ENCODE measurements at places on chromosomes 11 and 22.

GRCh38 chr11:5727691-5728090 is 8.6 kb upstream of the OR56B1 start:
- DNase-seq: no peak

- DNase-seq: peak; percentile 36
Measured at GRCh38 chr22:28231441-28231840, 312.4 kb upstream of the PITPNB start.

DNA sequence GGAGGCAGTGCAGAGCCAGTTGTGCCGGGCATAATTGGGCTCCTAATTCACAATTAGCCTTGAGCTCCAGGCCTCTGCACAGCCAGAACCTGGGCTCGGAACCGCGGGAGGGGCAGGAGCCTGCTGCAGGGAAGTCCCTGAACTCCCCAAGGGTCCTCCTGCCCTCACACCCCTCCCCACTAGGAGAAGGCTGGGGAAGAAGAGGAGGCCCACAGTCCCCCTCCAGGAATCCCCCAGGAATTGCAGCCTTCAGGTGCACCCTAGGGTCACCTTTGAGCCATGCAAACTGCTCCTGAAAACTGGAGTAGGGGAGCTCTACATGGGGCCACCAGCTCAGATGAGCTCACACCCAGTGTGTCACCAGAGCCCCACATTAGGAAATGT is 93.8 kb upstream of the LMO1 start:
- no peak for DNase-seq

- no peak for DNase-seq
Measured at GRCh38 chr11:27717377-27717776, 17.1 kb upstream of the BDNF start.

GRCh38 chr22:39349967-39350726 is at the start of gene SYNGR1:
SYNGR1 (plus strand) TSS chr22:39349991; CDS start chr22:39350011, 20 bp downstream.
- peak; percentile 18 for DNase-seq

- DNase-seq: no peak
Measured at GRCh38 chr11:32072872-32073643, 17.8 kb upstream of the RCN1 start.

GRCh38 chr22:50674606-50675552 is 2.3 kb downstream of the SHANK3 start:
- DNase-seq: peak; percentile 80

DNA sequence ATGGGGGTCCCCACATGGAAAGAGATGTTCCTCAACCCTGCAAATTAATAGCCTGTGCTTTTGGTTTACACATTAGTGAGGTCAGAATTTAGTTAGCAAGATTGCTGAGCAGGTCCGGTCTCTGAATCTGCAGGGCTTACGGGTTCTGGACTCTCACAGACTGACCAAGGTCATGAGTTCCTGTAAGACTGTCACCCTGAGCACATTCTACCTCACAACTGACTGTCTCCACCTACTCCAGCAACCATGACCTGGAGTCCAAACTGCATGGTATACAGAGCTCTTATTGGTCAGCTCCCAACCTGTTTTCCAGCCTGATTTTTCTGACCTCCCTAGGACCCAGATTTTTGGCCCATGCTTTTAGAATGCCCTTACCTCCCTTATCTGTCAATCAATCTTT is 28.2 kb downstream of the DKK3 start:
- DNase-seq: no peak

GRCh38 chr22:41094041-41094593 is 1.7 kb downstream of the EP300 start:
- DNase-seq: no peak

GRCh38 chr11:65496304-65497140 is 2.3 kb upstream of the MALAT1 start:
- DNase-seq: peak; percentile 55

- DNase-seq: no peak
Measured at GRCh38 chr11:96264364-96264763, 78.6 kb downstream of the MAML2 start.

DNA sequence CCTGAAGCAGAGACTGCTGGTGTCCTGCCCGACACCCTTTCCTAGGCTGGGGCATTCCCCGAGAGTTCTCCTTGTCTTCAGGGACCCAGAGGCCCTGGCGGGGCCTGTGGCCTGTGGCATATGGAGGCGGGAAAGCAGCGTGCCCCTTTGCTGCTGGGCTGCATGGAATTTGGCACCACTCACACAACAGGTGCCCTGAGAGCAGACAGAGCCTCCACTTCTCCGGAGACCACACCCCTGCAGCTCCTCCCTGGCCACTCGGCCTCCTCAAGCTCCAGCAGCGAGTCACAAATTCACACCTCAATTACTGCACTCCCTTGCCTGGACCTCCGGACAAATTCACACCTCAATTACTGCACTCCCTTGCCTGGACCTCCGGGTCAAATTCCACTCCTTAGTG is 1375.2 kb downstream of the TBC1D22A start:
- no peak for DNase-seq

DNA sequence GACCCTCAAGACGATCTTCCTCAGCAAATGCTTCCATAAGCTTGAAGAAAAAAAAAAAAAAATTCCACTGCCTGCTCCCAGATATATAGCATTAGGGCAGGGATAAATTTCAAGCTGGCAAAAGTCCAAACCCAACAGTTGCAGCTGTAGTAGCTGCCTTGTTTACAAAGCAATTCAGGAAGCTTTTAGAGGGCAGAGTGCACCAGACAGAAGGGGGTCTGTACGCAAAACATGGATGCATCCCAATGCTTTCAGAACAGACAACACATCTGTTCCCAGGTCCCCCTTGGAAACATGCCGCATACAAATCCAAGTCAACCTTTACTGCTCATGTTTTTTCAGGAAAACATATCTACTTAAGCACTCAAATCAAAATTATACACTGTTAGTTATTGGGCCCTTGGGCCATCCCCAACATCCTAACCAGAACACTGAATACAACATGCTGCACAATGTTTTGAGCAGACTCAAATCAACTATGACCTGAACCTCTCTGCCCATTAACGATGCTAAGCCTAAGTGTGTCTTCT is 94.5 kb downstream of the CADM1 start:
- DNase-seq: peak; percentile 94

- no peak for DNase-seq
Measured at GRCh38 chr11:35584321-35584720, 33.9 kb upstream of the FJX1 start.

DNA sequence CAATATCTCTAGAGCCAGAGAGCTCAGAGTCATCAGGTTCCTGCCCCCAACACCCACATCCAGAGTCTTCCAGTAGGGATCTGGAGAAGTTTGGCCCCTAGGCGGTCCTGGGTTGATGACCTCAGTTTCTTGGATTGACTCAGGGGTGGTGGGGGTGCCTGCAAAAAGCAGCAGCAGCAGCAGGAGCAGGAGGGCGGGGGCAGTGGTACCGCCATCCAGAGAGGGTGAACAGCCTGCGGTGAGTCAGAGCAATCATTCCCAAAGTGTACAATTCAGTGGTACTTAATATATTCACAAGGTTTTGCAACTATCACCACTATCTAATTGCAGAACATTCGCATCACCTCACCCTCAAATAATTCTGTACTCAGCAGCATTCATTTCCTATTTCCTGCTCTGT is 9.9 kb upstream of the SEC14L3 start:
- DNase-seq: no peak

Data from NCI-H146 (cell line).